ENCODE measurements at places on chromosomes 4 and X. TPM values are rescaled to one million over a fixed set of nuclear protein-coding genes. Genes with fewer than 3 reads are reported as not detected.

GRCh38 chr4:22338796-22339195 is 177.1 kb downstream of the ADGRA3 start:
- DNase-seq, result no peak

DNA sequence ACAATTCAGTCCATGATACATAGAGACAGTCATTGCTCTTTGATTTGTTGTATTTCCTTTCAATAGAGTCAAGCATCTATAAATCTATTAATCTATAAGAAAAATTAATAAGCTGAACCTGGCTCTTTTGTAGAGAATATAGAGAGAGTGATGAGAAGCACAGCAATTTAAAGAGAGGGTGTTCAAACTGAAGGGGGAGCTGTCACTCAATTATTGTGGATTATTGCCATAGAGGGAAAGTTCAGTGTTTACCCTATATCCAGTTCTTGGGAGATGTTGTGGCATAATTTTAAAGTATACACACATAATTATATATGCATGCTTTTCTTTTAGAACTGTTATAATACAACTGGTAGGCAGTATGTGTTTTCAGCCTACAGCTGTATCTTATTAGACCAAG is 1469.0 kb upstream of the PABPC4L start:
- DNase-seq, result no peak

GRCh38 chr4:14178421-14178820 is 550.9 kb upstream of the BOD1L1 start:
- peak; percentile 68 for DNase-seq

GRCh38 chr4:57314636-57315035 is 204.5 kb upstream of the IGFBP7 start:
- no peak for DNase-seq

DNA sequence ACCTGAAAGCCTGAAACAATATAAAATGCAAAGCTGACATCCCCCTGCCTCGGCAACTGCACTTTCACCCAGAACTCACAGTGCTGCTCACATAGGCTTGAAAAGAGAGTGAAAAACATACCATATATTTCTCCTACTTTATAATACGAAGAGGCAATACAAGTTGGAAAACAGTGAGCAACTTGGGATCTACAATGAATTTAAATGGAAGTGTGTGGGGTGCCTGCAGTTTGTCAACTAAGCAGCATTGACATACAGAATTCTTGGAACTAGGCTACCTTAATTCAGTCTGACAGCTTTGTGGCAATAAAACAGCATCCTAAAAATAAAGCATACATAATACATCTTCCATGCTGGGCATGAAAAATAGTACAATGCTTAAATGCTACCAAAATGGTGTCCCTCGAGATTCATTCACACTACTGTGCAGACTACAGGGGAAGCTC is 8.0 kb downstream of the GASK1B start:
- DNase-seq, result no peak

DNA sequence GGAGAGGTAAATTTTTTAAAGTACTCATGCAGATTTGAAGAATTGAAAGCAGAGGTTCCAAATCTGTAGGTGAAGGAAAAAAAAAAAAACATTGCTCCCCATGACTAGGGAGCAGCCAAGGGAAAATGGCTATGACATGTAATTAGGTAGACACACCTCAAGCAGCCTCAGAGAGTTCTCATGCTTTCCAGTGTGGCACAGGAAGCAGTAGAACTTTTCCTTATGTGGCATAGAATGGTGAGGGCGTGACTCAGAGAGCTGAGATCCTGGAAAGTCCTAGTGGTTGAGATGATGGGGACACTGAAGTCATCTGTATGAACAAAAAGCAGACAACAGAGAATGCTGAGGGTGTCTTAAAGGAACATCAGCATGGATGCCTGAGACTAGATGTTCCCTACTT is 148.6 kb upstream of the NWD2 start:
- DNase-seq, result no peak

STAP1 gene
- total RNA-seq, result not detected

FRG2 gene
- not detected for total RNA-seq

EVC2 gene
- total RNA-seq, result 1.4 TPM

DNA sequence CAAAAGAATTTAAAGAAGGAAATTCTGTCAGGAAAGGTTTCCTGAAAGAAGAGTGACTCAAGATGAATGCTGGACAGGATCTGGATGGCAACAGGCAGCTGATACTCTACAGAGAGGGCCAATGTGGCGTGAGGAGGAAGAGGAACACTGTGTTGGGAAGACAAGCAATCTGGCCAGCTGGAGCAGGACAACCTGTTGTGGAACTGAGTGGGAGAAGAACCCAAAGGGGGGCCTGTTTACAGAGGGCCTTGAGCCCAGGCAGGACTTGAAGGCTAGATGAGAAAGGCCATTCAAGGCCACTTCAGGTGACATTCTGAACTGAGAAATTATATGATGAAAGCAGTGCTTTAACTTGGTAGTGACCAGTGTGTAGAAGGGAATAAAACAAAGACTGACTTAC is 8.5 kb downstream of the OTUD4 start:
- DNase-seq, result no peak

- peak; percentile 5 for DNase-seq
Measured at GRCh38 chrX:11899091-11899490, 141.1 kb downstream of the MSL3 start.

DNA sequence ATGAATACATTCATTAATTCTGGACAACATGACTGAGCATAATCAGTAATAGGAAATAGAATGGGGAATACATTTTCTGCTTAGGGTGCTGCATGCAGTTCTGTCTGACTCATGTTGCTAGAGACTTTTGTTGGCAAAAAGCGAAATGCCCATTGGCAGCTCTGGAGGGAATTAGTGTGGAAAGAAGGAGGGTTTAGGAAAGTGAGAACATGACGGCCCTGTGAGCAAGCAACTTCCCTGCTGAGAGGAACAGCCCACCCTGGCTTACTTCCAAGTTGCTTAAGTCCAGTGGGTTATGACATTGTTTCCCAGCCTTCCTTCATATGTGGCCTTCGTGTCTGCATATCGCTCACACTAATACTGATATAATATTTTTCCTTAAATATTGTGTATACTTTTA is 13.8 kb downstream of the MAD2L1 start:
- no peak for DNase-seq

ANXA10 gene
- 3.0 TPM for total RNA-seq

MAGED2 gene
- 137 TPM for total RNA-seq

GRCh38 chr4:165326831-165327210 is 648 bp upstream of the MSMO1 start:
- DNase-seq, result peak; percentile 41

DNA sequence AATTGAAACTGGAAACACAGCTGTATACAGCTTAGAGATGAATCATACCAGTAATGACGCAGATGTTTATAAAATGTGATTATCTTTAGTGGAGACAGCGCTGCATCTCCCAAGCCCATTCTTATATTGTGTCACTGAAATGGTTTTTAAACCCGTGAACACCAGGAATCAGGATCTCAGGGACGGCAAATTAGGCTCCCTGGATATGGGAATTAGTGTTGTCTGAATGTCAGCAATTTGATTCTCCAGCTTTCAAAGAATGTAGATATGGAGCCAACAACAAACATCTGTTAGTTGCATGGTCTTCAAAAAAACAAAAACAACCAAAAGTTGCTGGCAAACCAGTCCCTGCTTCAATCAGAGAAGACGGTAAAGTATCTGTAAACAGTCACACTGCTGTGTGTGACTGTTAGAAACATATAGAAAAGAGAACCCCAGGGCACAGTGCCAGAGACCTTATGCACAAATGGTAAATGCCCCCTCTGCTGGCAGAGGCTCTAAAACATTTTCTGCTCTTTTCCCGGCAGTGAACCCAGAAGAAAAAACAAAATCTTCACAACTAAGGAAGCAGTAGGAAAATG is 351.9 kb upstream of the FTHL17 start:
- DNase-seq, result peak; percentile 40

- no peak for DNase-seq
Measured at GRCh38 chr4:103092245-103092644, 7.4 kb downstream of the BDH2 start.

DNA sequence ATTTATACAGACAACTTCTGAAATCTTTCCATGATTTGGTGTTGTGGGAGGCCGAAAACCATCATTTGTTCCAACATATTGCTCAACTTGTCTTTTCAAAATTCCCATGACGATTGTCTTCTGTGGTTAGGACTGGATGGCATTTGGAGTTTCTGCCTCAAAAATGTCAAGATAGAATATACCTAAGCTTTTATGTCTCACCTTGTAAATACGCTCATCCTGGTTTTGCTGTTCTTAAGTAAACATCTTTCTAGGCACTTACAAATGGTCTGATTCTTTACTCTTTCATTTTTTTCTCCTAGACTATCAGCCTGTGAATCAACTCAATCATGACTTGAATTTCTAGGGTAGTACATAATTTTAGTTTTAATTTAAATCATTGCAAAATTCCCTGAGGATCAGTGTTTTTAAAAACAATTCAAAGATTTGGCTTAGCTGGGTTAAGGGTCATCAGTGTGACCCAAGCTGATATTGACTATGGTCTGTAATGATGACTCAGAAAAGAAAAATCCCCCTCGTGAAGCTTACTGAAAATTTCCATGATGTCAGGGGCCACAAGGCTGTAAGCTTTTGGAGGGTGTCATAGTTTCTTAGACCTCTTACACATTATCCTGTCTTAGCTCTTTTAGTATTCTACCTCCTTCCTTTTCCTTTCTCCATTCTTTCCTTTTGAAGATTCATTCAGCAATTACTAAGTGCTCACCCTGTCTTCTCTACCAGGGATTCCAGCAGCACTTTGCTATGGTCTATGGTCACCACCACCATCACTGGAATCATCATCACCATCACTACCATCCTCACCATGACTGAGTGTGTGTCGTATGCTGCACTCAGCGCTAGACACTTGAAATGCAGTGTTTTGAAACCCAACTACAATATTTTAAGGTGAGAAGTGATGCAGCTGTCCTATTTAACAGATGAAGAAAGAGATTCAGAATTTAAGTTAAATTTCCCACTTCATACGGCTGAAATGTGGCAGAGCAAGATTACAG is 124.4 kb downstream of the CPE start:
- no peak for DNase-seq

FAM9A gene
- not detected for total RNA-seq

HSFX4 gene
- not detected for total RNA-seq

GC gene
- total RNA-seq, result not detected

DNA sequence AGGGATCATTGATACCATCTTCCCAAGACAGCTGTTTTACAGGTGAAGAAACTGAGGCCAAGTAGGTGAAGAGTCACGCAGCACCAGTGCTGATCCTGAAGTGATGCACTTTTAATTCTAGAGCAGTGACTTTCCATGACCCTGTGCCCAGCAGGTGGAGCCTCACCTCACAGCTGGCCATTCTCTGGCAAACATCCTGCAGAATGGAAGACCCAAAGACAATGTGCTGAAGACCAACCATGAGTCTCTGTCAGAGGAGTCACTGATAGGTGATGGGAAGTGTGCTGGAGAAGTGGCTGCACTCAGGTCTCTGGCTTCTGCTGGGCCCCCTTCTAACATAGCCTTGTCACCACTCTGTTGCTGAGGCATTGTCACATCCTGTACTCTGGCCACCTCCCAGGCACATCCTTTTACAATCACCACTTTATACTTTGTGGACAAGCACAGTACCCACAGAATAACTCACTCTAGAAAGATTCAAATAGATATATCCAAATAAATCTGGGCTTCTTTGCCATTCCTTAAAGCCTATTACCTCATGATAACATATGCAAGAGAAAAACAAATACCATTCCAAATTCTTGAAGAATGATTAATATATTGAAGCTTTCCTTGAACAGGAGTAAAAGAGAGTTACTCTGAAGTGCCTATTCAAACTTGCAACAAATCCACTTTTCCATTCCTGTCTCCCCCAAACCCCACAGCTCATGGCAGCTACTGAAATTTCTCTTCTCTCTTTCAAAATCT is 64.1 kb upstream of the SCOC start:
- peak; percentile 44 for DNase-seq

- peak; percentile 82 for DNase-seq
Measured at GRCh38 chrX:16466640-16467432, 183.1 kb upstream of the S100G start.

CCDC120 gene
- total RNA-seq, result 23.9 TPM

GRCh38 chr4:146514651-146515357 is 6.9 kb downstream of the SLC10A7 start:
- no peak for DNase-seq

- DNase-seq, result no peak
Measured at GRCh38 chr4:28373601-28374000, 1513.0 kb downstream of the STIM2 start.

DNA sequence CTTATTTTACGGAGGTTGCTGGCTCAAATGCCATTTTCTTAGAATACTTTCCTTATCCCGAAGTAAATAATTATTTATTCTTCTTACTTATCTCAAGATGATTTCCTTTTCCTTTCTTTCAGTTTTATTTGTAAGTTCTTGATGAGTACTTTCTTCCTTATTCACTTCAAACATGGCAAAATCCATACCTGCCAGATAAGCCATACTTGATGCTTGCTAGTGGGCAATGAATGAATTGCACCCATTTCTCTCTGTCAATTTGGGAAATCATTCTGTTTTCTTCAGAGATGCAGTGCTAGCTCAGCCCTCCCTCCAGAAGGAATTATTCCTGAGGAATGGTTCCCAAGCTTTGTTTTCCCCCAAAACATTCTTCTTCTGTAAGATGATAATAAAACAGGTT is 598.3 kb downstream of the SPRY1 start:
- DNase-seq, result no peak

GRCh38 chr4:97892592-97893266 is 250.5 kb downstream of the STPG2 start:
- no peak for DNase-seq

DNA sequence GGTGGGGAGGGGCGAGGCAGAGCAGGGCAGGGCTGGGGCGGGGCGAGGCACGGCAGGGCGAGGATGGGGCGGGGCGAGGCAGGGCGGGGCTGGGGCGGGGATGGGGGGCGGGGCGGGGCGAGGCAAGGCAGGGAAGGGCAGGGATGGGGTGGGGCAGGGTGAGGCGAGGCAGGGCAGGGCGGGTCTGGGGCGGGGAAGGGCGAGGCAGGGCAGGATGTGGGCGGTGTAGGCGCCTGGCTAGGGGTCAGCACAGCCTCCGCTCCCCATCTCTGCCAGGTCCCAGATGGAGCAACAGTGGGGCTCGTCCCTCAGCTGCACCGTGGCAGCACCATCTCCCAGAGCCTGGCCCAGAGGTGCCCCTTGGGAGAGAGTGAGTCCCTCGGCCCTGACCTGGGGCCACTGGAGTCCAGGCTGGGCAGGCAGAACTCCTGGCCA is 4.2 kb upstream of the SRPK3 start:
- DNase-seq, result no peak

ANAPC10 gene
- 20.2 TPM for total RNA-seq

GRCh38 chr4:51906167-51906958 is 63.4 kb downstream of the DCUN1D4 start:
- no peak for DNase-seq

DNA sequence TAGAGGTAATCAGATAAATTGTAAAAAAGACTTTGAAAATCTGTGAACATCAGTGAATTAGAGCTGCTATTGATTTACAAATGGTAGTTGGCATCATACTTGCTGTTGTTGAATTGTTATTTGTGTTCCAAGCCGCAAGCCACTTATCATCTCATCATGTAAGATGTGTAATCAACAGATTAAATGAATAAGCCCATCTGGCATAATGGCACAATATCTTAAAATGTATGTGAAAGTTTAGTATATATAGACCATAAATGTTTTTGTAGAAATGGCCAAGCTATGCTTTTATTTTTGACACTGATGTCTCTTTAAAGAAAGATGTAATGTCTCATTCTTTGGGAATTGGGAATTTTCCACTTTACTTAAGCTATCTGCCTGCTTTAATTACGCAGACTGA is 682.6 kb upstream of the GNPDA2 start:
- DNase-seq, result no peak
